Occipital lobe (tissue), 3 donors: ENCODE measurements at places on chromosomes 4 and X. TPM values are rescaled to one million over a fixed set of nuclear protein-coding genes. Genes with fewer than 3 reads are reported as not detected.

DNA sequence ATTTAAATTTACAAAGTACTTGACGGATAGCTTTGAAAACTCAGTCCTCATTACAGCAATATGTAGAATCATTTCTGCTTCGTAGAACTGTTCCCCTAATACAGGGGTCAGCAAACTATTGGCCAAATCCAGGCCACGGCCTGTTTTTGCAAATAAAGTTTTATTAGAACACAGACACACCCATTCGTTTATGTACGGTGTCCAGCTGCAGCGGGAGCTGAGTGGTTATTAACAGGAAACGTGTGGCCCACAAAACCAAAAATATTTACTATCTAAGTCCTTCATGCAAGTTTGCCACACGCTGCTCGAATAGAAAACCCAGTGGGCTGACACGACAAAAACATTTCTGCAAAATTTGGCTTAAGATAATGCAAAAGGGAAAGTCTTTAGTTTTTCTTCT lies 146.5 kb downstream of the AFAP1 start:
- DNase-seq: no peak

- no peak for DNase-seq
These were observed 81.2 kb upstream of the PRSS48 start for GRCh38 chr4:151195801-151196200.

GRCh38 chr4:129254526-129254925 lies 158.6 kb downstream of the C4orf33 start:
- DNase-seq: no peak

DNA sequence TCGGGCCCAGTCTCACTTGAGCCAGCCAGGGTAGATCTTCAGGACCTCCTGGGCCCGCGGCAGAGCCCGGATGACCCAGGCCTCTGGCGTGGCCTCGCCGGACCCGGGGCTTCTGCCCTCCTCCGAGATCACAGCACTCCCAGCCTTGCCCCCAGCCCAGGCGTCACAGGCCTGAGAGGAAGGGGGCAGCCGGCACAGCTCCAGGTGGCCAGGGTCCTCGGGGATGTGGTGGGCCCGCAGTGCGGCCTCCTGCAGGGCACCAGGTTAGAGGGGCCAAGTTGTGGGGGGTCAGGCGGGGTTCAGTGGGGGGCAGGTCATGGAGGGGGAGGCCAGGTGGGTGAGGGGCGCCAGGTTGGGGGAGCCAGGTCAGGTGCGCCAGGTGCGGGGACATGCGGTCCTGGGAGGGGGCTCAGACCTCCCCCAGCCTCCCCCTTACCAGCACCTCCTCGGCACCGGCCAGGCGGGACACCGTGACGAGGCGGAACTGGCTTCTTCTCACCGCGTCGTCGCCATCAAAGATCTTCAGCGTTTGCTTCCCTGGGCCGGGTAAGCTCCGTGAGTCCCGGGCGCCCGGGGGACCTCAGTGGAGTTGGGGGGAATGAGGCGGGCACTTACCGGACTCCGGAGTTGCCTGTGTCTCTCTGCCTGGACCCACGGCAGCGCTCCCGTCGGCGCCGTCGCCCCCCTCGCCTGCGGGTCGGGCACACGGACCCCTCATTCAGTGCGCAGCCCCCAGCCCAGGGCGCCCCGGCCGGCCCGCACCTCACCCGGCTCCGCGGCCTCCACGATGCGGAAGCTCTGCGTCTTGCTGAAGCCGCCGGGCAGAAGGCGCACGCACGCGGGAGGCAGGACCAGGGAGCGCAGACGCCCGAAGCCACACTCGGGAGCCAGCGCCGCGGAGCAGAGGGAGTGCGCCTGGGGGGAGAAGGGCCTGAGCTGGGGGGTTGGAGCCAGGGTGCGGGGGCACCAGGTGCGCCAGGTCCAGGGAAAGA lies 6.0 kb downstream of the DGKQ start:
- no peak for DNase-seq

DNA sequence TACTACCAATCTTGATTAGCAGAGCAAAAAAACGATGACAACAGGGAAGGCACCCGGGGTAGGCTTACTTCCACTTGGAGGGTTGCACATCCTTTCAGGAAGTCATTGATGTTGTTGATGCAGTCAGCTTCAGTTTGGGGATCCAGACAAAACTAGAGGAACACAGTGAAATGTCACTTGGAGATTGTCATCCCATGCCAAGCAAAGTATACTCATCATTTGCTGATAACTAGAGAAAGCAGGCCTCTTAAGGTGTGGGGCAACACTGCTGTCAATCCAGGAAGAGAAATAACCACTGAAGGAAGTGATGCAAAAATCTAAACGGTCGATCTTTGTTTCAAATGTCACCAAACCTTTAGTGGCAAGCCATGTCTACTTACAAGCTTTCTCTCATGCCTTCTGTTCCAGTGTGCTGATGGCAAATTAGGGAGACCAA lies 1.4 kb downstream of the ARHGEF6 start:
- no peak for DNase-seq

Gene MAGEA3
- not detected for total RNA-seq

DNA sequence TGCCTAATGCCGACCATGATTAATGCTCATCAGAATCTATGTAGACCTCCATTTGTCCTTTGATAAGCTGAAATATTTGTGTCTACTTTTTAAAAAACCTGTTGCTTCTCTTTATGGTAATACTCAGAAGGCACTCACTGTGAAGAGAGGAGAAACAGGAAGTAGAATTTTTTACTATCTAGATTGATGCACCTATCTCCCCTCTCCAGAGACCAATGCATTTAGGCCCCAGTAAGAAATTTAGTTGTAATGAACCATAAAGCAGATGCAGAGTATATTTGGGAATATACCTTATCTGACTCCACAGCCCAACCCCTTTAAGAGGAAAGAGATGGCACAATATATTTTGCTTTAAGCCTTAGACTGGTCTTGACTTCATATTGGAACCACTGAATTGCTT lies 11.1 kb downstream of the TBL1X start:
- DNase-seq: no peak
